ENCODE measurements at places on chromosomes 4 and X. TPM values are rescaled to one million over a fixed set of nuclear protein-coding genes. Genes with fewer than 3 reads are reported as not detected.

XAGE1B gene
- total RNA-seq: not detected

GRCh38 chr4:84939113-84939512 lies 27.4 kb downstream of the WDFY3 start:
- H3K27ac ChIP-seq: no peak overlapping the region
- H3K4me1 ChIP-seq: no peaks in the 10 kb centered on the region
- H3K36me3 ChIP-seq: no peaks in the 10 kb centered on the region

SPATA4 gene
- total RNA-seq: not detected

GRCh38 chrX:76253432-76253831 lies 80.6 kb downstream of the PBDC1 start:
- H3K27ac ChIP-seq: no peak overlapping the region
- H3K27me3 ChIP-seq: no peaks in the 10 kb centered on the region
- H3K4me1 ChIP-seq: no peaks in the 10 kb centered on the region

ENPEP gene
- not detected for total RNA-seq

GRCh38 chr4:25107827-25108516 lies 52.3 kb downstream of the SEPSECS start:
- H3K27me3 ChIP-seq: no peaks in the 10 kb centered on the region
- DNase-seq: no peak
- H3K27ac ChIP-seq: no peak overlapping the region
- no peaks in the 10 kb centered on the region for H3K4me1 ChIP-seq

DNA sequence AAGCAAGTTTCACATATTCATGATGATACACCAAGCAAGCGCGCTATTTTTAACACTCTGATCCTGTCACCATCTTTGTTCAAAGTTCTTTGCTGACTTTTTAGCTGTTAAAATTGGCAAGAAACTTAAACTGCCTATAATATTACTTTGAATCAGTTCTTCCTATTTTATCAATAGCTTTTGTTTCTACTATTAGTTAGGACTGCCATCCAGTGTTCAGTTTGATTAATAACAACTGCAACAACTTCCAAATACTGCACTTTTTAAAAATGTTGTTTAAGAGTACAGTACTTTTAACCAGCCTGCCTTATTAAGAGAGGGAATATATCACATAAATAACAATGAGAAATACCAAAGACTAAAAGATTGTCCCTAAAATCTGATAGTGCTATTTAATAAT lies 614.3 kb downstream of the FAM133A start:
- no peak overlapping the region for H3K4me3 ChIP-seq
- no peak for DNase-seq
- no peaks in the 10 kb centered on the region for H3K27me3 ChIP-seq
- no peak overlapping the region for H3K27ac ChIP-seq
- no peaks in the 10 kb centered on the region for H3K36me3 ChIP-seq
- H3K4me1 ChIP-seq: no peaks in the 10 kb centered on the region

- H3K36me3 ChIP-seq: no peaks in the 10 kb centered on the region
- no peak for DNase-seq
- H3K27ac ChIP-seq: no peak overlapping the region
- H3K27me3 ChIP-seq: peaks cover 35% of the 10 kb centered on the region
- H3K4me3 ChIP-seq: no peak overlapping the region
- peaks cover 6% of the 10 kb centered on the region for H3K4me1 ChIP-seq
Measured at GRCh38 chr4:54218736-54219135, 10.4 kb upstream of the PDGFRA start.

- H3K27me3 ChIP-seq: no peaks in the 10 kb centered on the region
- peak overlapping the region; percentile 30 for H3K4me3 ChIP-seq
- peak overlapping the region; percentile 81 for H3K27ac ChIP-seq
Measured at GRCh38 chrX:78322863-78323262, 4.5 kb downstream of the CYSLTR1 start.

DNA sequence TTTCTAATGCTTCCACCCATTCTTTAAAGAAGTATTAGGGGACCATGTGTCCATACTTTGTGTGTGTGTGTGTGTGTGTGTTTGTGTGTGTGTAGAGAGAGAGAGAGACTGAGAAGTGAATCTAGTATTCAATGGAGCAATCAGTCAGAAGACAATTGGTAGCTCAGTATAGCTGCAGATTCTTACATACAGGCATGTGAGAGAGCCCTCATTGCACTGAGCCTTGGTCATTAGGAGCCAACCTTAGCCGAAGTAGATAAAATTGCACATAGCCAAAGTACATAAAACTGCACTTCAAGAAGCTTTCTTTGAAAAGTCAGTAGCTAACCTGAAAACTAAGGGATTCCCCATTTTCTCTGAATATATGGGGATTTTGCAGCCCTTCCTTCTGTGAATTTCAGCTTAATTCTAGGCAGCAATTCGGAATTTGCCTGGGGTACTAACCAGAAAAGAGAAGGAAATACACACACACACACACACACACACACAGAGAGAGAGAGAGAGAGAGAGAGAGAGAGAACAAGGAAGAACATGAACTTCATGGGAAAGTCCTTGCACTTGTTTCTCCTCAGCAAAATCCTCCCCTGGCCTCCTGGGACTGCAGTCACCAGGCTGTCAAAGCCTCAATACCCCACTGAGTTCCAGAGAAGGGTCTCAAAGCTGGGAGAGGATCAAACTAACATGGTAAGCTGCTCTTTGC lies 1.7 kb upstream of the PRDM8 start:
- no peak overlapping the region for H3K4me3 ChIP-seq
- no peak for DNase-seq
- no peaks in the 10 kb centered on the region for H3K36me3 ChIP-seq
- peaks cover 20% of the 10 kb centered on the region for H3K4me1 ChIP-seq
- peaks cover 4% of the 10 kb centered on the region for H3K27me3 ChIP-seq
- no peak overlapping the region for H3K27ac ChIP-seq

DNA sequence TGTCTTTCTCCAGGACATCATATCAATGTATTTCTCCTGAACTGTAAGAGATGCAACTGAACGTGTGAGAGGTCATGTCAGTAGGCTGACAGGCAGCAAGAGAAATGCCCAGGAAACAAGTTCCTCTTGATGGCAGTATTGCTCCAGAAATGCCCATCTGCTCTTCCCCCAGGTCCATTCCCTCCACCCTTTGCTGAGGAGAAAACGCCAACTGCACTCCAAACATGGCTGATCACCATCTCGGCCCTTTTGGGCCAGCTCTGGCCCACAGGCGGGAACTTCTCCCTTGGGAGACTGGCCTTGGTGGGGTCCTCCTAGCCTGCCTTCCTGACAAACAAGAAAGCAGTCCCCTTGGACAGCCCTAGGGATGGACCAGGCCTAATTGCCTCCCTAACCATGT lies 276.5 kb upstream of the AGTR2 start:
- H3K27ac ChIP-seq: no peak overlapping the region
- no peaks in the 10 kb centered on the region for H3K4me1 ChIP-seq
- H3K27me3 ChIP-seq: no peaks in the 10 kb centered on the region
- DNase-seq: no peak
- no peaks in the 10 kb centered on the region for H3K36me3 ChIP-seq
- H3K4me3 ChIP-seq: no peak overlapping the region

NAP1L3 gene
- total RNA-seq: 2.8 TPM

RAB40AL gene
- total RNA-seq: not detected

- H3K4me1 ChIP-seq: peaks cover 61% of the 10 kb centered on the region
- no peaks in the 10 kb centered on the region for H3K27me3 ChIP-seq
- peaks cover 10% of the 10 kb centered on the region for H3K36me3 ChIP-seq
- H3K27ac ChIP-seq: peak overlapping the region; percentile 93
Measured at GRCh38 chrX:136711147-136711546, 63.2 kb downstream of the CD40LG start.

SPANXA1 gene
- not detected for total RNA-seq

DNA sequence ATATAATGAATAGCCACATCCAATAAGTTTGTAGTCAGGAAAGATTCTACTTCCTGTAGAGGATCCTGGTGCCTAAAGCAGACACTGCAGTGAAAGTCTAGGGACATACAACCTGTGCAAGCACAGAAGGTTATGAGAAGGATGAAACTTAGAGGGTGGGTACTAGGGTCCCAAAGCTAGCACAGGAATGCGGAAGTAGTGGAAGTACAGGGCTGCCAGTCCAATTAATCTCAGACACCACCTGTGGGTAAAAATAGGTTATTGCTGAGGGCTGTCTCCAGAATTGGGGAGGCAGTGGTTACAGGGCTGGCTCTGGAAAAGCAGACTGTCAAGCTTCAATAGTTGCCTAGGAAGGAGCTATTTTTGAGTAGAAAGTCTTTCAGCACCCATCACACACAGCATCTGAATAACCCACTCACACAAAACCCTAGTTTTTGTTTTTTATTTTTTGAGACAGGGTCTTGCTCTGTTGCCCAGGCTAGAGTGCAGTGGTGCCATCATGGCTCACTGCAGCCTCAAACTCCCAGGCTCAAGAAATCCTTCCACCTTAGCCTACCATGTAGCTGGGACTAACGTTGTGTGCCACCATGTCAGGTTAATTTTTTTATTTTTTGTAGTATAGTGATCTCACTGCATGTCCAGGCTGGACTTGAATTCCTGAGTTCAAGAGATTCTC lies 50.8 kb upstream of the ELF2 start:
- H3K4me1 ChIP-seq: peaks cover 7% of the 10 kb centered on the region
- no peaks in the 10 kb centered on the region for H3K27me3 ChIP-seq
- H3K27ac ChIP-seq: no peak overlapping the region
- no peak for DNase-seq

DNA sequence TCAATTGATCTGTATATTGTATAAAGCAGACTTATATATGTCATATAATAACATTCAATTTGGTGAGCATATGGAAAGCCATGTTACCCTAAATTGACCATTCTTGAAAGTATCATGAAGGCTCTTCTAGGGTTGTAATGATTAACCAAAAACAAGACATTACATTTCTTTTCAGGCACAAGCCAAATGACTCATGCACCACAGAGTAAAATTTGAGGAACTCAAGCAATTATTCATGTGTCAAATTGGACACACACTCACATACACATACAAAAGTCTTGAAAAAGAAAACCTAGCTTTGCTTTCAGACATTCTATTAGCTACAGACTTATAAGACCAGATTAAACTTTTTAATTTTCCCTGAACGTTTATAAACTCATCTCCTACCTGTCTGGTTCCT lies 146.5 kb upstream of the PCDH18 start:
- H3K36me3 ChIP-seq: no peaks in the 10 kb centered on the region
- H3K27ac ChIP-seq: no peak overlapping the region
- no peak overlapping the region for H3K4me3 ChIP-seq
- H3K4me1 ChIP-seq: no peaks in the 10 kb centered on the region
- no peak for DNase-seq

GRCh38 chr4:77710684-77711083 lies 105.1 kb downstream of the CXCL13 start:
- H3K4me3 ChIP-seq: no peak overlapping the region
- H3K27me3 ChIP-seq: no peaks in the 10 kb centered on the region
- no peak for DNase-seq
- H3K4me1 ChIP-seq: peaks cover 6% of the 10 kb centered on the region
- H3K27ac ChIP-seq: no peak overlapping the region

GRCh38 chr4:169618286-169618685 lies 2.1 kb upstream of the CLCN3 start:
- no peak for DNase-seq
- peaks cover 58% of the 10 kb centered on the region for H3K4me1 ChIP-seq
- H3K27me3 ChIP-seq: no peaks in the 10 kb centered on the region
- H3K4me3 ChIP-seq: peak overlapping the region; percentile 96

CCDC160 gene
- not detected for total RNA-seq

- no peak for DNase-seq
- H3K36me3 ChIP-seq: no peaks in the 10 kb centered on the region
- no peaks in the 10 kb centered on the region for H3K4me1 ChIP-seq
- no peak overlapping the region for H3K4me3 ChIP-seq
Measured at GRCh38 chr4:60223208-60223923, 976.8 kb upstream of the ADGRL3 start.

DNA sequence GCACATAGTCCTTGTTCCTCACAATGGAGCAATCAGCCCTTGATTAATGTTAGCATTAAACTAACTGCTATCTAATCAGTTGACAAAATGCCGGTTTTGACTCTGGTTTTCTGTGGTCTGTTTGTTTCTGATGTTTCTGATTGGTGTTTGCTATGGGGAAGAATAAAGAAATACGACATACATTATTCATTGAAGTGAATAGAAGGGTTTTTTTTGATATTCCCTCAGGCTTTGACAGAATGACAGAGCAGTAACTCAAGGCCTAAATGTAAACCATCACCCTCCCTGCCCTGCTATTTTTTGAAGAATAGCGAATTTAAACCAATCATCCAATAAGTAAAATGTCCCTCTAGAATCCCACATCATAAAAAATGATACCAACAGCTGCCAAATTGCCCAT lies 65.5 kb upstream of the HS3ST1 start:
- peaks cover 5% of the 10 kb centered on the region for H3K4me1 ChIP-seq
- no peak for DNase-seq
- H3K36me3 ChIP-seq: no peaks in the 10 kb centered on the region
- H3K27ac ChIP-seq: no peak overlapping the region
- H3K4me3 ChIP-seq: no peak overlapping the region

TASL gene
- 1.6 TPM for total RNA-seq

- H3K27me3 ChIP-seq: peaks cover 4% of the 10 kb centered on the region
- DNase-seq: no peak
- no peaks in the 10 kb centered on the region for H3K36me3 ChIP-seq
- H3K27ac ChIP-seq: no peak overlapping the region
Measured at GRCh38 chrX:133580625-133581024, 165.3 kb upstream of the GPC4 start.

DNA sequence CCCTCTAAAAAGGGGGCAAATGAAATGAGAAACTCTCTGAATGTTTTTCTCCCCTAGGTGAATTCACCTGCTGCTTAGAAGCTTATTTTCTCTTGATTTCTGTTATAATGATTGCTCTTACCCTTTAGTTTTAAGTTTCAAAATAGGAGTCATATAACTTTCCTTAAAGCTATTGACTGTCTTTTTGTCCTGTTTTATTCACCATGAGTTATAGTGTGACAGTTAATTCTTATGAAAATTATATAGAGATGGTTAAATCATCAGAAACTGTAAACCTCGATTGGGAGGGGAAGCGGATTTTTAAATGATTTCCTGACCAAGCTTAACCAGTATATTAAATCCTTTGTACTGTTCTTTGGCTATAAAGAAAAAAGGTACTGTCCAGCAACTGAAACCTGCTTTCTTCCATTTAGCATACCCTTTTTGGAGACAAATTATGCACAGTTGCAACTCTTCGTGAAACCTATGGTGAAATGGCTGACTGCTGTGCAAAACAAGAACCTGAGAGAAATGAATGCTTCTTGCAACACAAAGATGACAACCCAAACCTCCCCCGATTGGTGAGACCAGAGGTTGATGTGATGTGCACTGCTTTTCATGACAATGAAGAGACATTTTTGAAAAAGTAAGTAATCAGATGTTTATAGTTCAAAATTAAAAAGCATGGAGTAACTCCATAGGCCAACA lies 4.2 kb downstream of the ALB start:
- H3K4me3 ChIP-seq: no peak overlapping the region
- H3K36me3 ChIP-seq: no peaks in the 10 kb centered on the region
- H3K4me1 ChIP-seq: no peaks in the 10 kb centered on the region
- H3K27me3 ChIP-seq: no peaks in the 10 kb centered on the region
- H3K27ac ChIP-seq: no peak overlapping the region

GRCh38 chrX:11591723-11592346 lies 73.9 kb downstream of the ARHGAP6 start:
- H3K4me1 ChIP-seq: peaks cover 6% of the 10 kb centered on the region
- no peak overlapping the region for H3K4me3 ChIP-seq
- peaks cover 8% of the 10 kb centered on the region for H3K27me3 ChIP-seq

Data from activated CD4-positive, alpha-beta memory T cell treated with anti-CD3 and anti-CD28 coated beads for 36 hours (primary cell).